Smooth muscle cell of trachea (primary cell): ENCODE measurements at places on chromosomes 16 and 17. TPM values are rescaled to one million over a fixed set of nuclear protein-coding genes. Genes with fewer than 3 reads are reported as not detected.

The NXPH3 gene
- 0.15 and 0.50 TPM in 2 replicates for total RNA-seq

The POLR3K gene
- 2.0 and 3.6 TPM in 2 replicates for total RNA-seq

The CES5A gene
- total RNA-seq, result not detected in 2 replicates

The BCKDK gene
- total RNA-seq, result 26.5 and 39.5 TPM in 2 replicates

The MEIOC gene
- total RNA-seq, result 0.15 and 0.66 TPM in 2 replicates

The ANKFN1 gene
- not detected in 2 replicates for total RNA-seq

The EVI2B gene
- 0.29 TPM in 1 of 2 replicates, not detected in the other for total RNA-seq

The ITGAL gene
- under 0.01 TPM in 1 of 2 replicates, not detected in the other for total RNA-seq

The ZPBP2 gene
- not detected in 2 replicates for total RNA-seq

The ASPHD1 gene
- 6.5 and 7.7 TPM in 2 replicates for total RNA-seq
